NCI-H524 treated with DMSO at 0.1 percent for 48 hours (cell line): ENCODE measurements at places on chromosomes 2 and 18.

GRCh38 chr18:11251229-11251890, 102.0 kb upstream of the PIEZO2 start:
- DNase-seq, result no peak

- no peak for DNase-seq
These were observed 24.5 kb upstream of the PPP4R1 start for GRCh38 chr18:9638886-9639285.

DNA sequence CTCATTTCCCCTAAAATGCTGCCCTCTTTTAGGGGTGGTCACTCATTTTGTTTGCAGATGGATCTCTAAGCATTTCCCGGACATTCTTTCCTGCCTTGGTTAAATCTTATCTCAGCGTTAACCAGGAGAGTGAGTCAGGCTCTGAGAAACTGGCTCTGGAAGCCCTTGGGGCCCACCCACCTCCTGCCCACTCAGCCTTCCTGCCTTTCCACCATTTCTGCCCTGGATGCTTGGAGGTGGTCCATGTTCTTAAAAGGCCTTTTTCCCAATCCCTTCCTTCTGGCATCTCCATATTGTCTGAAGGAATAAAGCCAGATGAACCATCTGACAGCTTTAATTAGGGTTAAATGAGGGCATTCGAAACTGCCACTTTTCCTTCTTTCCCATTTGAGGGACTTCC, 9.5 kb downstream of the HK2 start:
- no peak for DNase-seq

DNA sequence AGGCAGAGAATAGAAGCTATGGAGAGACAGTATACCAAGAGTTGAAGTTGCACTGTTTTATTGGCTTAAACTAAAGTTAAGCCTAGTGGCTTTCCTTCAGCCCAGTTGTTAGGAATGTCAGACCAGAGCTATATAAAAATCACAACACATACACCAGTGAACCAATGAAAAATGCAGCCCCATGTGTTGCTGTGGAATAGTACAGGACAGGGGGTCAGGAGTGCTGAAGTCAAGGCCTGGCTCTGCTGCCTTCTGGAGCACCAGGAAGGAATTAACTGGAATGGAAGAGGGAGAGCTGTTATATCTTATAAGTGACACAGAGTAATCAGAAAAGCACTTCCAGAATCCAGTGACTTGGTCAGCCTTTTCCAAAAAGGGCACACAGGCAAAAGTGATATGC, 58.9 kb downstream of the OSR1 start:
- no peak for DNase-seq

- no peak for DNase-seq
These were observed 30.4 kb downstream of the CYTIP start for GRCh38 chr2:157413326-157414035.

DNA sequence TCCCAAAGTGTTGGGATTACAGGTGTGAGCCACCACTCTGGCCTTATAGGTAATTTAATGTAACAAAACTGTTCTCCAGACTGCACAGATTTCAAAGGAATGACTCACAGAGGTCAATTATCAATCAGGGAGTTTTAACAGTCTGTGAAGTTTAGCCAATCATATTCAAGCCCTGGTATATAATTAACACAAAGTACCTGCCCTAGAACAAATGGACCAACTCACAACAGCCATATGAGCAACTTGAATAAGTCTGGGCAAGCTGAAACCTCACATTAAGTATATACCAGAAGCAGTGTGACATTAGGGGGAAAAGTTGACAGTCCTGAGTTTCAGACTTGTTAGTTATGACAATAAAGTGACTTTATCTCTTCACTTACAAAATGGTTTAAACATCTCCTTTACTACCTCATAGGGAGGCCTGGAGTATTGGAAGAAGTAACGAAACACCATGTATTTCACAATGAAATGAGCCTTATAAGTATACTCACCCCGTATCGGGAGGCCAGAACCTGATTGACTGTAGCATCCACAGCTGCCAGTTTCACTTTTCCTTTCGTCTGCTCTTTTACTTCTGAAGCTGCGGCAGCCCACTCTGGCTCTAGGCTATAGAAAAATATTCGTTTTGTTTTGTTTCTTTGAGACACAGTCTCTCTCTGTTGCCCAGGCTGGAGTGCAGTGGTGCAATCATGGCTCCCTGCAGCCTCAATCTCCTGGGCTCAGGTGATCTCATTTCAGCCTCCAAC, 22.2 kb downstream of the PDIA6 start:
- no peak for DNase-seq

- DNase-seq, result no peak
These were observed 130.0 kb upstream of the GPC1 start for GRCh38 chr2:240305369-240305962.

DNA sequence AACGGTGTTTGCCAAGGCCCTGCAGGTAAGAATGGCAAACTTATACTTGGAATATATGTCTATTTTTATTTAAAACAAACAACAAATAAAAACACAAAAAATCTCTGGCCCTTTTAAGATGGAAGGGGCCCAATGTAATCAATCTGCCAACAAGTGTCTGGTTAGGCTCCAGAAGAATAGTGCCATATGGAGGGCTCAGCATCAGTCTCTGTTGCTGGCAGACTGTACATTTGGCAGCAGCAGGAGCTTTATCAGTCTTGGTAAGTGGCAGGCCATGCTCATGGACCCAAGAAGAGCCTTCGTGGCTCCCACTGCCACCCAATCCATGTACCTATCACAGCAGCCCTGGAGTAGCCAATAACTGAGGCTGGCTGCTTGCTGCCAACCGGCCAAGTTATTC, 101.1 kb downstream of the GALNT3 start:
- peak; percentile 25 for DNase-seq

DNA sequence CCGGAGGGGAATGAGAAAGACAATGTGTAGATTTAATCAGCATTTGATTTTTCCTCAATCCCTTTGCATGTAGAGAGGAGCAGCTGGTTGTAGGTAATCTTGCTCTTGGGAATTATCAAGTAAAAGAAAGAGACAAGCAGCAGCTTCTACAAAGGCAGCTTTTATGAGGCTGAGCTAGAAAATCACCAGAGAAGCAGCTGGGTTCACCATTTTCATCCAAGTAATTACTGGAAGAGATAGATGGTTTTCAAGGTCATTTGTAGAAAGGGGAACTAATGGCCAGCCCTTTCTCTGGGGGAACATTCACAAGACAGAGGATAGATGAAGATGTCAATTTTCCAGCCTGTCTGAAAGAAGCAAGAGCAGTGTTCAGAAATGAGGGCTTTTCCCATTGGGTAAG, 113.0 kb downstream of the RND3 start:
- DNase-seq, result no peak
